ENCODE measurements at places on chromosomes 3 and 15. TPM values are rescaled to one million over a fixed set of nuclear protein-coding genes. Genes with fewer than 3 reads are reported as not detected.

- DNase-seq, result no peak
These were observed 59.4 kb downstream of the CDC25A start for GRCh38 chr3:48128774-48129173.

- no peak for DNase-seq
These were observed 1028.1 kb downstream of the NTRK3 start for GRCh38 chr15:87228460-87228859.

The NANOGP8 gene
- polyA plus RNA-seq, result 0.76 TPM

DNA sequence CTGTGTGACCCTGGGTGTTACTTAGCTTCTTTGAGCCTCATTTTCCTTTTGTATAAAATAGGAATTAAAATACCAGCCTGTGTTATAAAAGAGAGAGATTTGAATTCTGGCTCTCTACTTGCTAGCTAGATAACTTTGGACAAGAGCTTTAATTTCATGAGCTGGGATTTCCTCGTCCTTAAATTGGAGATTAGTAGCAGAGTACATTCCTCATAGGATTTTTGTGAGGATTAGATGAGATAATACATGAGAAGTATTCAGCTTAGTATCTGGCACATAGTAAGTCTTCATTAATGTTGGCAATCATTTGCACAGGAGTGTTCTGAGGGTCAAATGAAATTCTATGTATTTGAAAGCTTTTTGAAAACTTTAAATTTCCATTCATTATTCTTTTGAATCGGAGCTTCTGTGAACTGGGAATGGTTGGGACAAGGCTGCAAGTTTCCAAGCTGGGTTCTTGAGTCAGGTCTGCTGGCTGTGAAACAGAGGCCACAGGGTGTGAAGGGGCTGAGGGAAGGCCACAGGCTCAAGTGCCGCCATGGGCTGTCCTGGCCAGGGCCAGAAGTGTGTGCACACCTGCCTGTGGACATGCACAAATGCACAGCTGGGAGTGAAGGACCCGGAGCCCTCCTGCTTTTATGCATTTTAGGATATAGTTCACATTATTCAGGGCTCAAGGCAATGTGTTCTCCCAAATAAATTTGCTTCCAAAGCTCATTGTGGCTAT is 17.2 kb downstream of the ALPK3 start:
- no peak for DNase-seq

DNA sequence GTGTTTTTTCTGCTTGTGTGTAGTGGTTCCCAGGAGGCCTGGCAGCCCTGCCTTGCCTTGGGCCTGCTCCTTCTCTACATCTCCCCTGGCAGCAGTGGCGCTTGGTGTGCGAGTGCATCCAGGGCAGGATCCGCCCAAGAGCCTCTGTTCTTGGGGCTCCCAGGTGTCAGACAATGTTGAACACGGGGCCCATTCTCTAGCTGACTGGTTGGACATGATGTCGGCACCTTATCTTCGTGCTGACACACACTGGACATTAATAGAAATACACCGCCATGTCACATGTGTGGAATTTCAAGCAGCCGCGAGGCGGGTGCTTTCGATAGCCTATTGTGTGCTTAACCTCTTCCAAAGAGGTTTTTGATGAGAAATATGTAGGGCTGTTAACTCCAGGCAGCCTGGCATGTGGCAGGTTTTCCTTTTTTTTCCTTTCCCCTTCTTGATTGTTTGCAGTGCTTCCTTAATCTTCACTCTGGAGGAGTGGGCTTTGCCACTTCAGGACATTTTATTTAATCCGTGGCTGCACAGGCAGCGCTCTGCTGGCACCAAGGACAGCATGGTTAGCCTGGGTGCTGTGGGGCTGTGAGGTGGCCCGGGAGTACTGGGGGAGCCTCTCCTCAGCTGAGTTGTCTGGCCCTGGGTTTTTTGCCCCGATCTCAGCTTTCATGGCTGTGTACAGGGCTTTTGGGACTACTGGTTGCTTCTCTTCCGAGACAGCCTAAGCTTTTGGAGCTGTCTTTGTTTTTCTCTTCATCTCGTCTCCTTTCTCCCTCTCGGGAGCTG is 42.5 kb downstream of the CHCHD6 start:
- DNase-seq, result no peak

DNA sequence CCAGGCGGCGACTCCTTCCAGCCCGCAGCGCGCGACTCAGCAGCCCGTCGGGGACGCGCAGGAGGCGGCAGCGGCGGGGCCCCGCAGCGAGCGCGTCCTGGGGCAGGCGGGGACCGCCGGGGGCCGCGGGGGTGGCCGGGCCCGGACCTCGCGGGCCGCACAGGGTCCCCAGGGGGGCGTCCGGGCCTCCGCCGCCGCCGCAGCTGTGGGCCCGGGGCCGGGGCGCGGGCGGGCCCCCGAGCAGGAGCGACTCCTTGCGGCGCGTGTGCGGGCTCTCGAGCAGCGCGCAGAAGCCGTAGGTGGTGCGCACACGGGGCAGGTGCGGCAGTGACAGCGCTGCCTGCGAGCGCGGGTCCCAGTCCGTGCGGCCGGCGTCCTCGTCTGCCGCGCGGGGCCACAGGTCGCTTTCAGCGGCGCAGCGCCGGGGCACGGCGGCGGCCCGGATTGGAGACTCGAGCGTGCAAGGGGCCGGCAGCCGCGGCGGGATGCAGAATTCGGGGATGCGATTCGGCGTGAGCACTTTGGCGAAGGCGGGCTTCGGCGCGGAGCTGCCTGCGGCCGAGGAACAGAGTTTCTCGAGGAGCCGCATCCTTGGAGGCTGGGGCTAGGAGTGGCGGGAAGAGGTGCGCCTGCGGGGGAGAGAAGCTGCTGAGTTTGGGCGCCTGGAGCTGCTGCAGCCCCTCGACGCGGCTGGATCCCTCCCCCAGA is 535 bp downstream of the C2CD4B start:
- no peak for DNase-seq

GRCh38 chr3:114093596-114093995 is 37.1 kb downstream of the QTRT2 start:
- DNase-seq, result no peak

GRCh38 chr3:148932972-148933371 is 58.4 kb upstream of the GYG1 start:
- no peak for DNase-seq

DNA sequence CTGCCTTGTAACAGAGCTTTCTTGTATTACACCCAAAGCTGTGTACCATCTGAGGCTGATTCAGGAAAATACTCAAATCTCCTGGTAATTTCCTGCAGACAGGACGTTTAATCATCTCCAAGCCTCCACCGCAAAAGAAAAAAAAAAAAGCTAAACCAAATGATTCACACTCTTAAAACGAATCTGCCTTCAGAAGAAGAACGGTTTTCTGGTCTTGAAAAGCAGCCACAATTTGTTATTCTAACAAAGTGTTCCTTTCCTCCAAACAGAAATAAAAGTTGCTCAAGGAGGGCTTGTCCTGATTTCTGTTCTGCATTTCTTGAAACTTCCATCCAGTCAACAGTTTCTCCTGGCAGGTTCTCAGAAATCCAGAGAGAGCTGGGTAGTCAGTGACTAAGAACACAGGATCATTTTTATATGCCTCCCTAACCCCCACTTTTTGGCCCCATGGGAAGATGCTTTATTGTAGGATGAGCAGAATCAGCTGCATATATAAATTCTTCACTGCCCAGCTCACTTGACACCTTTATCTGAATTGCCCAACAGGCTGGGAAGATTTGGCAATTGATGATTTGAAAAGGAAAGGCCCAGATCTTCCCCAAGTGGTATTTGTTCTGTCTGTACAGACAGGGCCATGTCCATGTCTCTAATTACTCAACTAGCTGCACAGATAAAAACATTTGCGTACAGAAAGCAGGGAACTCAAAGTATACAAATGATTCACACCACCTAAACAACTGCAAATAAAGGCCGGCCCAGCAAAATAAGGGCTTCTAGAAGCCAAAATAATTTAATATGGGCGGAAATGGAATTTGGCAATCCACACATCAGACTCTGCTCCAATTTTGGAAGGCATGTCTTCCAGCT is 41.0 kb upstream of the PRICKLE2 start:
- DNase-seq, result no peak

The ESYT3 gene
- polyA plus RNA-seq, result 3.1 TPM

DNA sequence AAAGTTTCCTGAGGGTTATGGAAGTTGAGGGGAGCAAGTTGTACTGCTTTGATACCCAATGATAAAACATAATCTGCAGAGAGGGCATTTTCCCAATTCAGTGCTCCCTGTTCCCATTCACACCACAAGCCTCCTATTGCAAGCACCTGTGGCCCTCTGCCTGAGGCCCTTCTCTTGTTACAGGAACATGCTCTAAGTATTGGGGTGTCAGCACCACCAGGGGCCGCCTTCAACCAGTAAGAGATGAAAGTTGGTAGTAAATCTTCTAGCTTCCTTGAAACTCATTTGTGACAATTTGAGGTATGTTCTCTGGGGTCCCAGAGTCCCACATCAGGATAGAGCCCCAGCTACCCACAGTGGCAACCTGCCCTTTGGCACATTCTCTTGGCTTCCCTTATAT is 265.4 kb upstream of the ARHGEF26 start:
- DNase-seq, result no peak

DNA sequence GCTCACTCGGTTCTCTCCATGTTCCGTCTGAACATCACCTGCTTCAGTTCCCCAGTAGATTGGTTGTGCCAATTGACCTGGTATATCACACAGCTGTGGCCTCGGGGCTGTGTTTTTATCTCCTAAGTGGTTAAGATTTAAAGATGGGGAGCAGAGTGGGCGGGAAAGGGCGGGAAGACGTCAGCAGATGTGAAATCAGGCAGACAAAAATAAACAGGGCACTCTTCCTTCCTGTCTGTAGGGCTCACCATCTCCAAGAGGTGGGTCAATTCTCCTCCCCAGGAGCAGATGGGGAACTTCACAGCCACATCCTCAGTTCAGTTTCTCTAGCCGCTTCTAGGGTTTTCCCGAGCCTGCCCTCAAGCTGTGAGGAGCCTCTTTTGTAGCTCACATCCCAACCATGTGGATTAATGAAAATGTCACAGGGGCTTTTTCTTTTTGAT is 26.8 kb upstream of the LIMD1 start:
- DNase-seq, result no peak

The TM4SF1 gene
- polyA plus RNA-seq, result 55.5 TPM

The SPATA12 gene
- polyA plus RNA-seq, result 0.22 TPM

DNA sequence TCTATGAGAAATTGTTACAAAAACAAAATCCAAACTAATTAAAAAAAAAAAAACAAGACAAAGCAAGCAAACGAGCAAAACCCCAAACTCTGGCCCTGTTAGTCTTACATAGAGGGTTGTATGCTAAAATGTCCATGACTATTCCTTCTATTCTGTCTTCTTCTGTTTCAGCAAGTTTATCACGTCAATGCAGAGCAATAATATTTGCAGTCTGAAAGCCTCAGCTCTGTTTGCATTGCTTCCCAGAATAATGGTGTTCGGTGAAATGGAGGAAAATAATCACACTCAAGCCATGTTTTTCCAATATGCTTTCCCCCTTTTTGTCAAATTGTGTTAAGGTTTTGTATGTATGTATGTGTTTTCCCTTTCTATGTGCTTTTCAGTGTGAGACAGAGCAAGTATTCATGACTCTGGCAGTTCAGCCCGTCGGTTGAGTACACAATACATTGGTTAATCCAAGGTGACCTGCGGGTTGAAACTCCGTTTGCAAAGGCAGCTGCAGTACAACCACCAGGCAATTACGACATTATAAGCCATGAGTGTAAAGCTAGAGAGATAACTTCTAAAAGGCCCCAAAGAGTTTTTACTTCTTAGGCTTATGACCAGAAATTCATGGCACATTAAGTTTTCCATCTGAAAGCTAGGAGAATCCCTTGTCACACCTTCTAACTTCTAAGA is 34.9 kb upstream of the MAGI1 start:
- DNase-seq, result no peak

DNA sequence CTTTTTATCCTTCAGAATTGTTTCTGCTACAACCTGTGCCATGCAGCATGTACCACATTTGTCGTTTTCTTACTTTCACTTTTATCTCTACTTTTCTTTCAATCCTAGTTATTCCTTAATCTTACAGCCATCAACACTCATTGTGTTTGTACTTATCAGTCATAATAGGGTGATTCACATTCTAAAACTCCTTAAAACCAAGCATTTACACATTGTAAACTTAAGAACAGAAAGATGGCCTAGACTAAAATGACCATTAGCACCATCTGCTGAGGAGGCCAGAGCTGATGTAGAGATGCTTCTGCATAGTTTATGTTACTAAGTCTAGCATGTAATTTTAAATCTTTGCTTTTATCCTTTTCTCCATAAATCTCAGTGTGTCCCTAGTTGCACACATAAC is 25.5 kb downstream of the EIF2AK4 start:
- no peak for DNase-seq

The PRKCD gene
- 20.3 TPM for polyA plus RNA-seq

DNA sequence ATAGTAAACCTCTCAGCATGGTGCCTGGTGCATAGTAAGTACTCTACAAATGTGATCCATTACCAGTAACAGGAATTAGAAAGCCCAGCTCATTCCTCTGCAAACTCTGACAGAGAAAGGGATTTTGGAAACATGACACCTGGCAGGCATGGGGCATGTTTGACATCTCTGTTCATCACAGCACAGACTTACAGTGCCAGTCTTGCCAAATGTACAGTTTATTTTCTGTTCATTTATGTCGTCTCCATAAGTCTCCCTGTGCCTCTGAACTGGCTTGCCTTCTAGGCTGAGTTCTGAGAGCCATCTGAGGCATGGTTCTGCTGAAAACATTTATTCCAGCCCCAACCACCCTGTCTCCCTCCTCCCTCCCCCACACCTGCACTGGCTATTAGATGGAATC is 67.0 kb upstream of the CTDSPL start:
- DNase-seq, result no peak
